ENCODE measurements at places on chromosomes 7 and 10.

GRCh38 chr10:22456486-22456885 lies 111.2 kb downstream of the SPAG6 start:
- DNase-seq = no peak

GRCh38 chr10:86971232-86971991 lies 3.1 kb downstream of the ADIRF start:
- DNase-seq = peak; percentile 27

- DNase-seq = peak; percentile 67
These were observed 169.2 kb downstream of the SND1 start for GRCh38 chr7:127821146-127821545.

DNA sequence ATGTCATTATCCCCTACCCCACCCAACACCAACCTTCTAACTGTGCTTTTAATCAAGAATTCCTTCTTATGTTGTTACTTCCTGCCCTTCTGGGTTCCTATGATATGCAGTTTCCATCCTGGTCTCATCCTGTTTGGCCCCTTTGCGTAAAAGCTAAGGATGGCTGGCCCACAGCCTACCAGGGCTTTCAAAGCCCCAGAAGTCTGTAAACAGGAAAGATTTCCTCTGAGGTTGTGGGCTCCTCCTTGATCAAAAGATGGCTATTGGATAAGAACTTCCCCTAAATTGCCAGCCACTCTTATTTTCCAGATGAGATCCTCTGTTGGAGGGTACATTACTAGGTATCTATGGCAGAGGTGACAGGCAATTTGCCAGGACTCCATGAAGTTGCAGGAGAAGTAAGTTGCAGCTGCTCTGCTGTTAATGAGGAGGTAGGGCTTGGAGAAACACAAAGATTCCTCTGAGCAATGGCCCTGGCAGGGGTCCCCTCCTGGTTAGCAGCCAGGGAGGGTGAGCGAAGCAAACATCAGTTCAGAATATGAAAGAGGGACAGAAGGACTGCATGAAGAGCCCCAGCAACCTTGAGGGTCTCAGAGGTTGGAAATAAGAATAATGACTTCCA lies 32.1 kb downstream of the NRP1 start:
- DNase-seq = no peak

DNA sequence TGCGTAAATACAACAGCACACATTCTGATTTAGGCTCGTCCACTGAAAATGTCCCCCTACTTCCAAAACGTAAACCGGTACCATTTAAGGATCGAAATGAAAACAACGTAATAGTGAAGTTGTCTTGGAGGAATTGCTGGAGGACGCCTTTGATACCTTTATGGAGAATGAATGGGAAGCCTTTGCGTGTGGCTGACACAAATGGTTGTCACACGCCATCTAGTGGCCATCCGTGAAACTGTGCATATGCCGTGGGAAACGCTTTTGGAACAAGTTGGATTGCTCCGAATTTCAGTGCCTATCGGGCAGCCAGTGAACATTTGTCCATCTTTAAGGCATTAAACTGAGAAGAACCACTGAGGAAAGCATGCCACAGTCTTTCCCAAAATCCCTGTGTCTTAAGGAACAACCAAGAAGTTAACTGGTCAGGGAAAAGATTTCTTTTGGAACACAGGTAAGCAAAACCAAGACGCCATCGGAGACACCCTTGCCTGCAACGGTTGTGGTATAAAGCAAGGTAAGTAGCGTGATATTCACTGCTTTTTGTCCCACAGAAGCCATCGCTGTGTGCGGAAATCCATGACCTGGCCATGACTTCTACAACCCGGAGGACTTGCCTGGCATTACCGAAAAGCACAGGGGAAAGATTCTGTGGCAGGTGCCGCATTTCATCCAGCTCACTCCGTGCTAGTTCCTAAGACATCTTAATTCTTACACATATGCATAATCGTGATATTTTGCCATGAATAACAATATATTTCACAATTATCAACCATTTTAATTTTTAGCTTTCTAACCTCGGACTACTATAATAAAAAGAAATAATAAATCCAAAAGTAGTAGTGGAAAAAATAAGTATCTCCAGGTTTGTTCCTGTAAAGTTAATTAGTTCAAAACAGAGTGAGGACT lies 100.6 kb downstream of the FAM204A start:
- peak; percentile 81 for DNase-seq

DNA sequence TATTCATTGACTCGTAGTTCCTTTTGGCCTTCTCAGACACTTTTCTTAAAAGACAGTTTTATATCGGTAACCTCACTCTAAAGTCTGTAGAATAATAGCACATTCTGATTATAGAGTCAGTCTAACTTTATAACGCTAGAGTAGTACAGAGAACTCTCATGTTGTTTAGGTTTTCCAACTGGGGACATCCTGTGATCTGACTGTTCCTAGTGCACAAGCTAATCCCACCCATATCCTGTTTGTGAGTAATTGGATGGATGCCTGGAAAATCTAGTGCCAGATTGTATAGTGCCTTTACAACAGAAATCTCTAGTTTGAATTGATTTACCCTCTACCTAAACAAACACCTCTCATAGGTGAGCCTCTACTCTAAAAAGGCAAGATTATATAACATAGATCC lies 107.4 kb downstream of the ZEB1 start:
- DNase-seq = no peak

DNA sequence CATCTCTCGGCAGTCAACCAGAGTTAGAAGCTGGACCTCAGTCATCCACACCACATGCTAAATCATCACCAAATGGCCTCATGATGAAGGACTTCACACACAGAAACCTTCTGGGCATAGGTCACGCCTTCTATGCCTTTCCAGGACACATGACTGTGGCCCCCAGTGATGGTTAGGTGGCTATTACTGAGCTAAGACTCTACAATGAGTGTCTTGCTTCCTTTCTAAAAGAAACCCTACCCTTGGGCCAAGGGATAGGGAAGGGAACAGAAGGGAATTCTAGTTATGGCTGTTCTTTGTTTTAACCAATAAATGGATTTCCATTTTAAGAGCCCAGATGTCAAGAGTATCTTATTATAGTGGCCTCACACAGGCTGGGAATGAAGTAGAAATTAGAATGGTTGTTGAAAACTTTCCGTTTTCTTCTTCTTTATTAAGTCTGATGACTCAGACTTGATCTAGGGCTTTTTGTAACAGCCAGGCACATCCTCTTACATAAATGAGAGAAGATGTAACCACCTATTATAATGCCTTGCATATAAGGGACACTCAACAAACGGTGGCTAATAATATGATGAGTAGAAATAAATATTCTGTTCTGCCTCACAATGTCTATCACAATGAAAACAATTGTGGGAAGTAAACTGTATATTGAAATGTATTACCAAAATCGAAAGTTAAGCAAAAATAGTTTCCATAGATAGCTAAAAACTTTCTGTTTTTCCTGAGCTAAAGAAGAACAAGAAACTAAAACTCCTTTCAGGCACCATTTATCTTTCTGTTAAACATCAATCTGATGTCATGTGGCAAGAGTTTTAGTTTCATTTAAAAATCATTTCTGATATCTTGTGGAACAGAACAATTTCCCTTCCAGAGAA lies 62.5 kb upstream of the TOMM7 start:
- DNase-seq = no peak

DNA sequence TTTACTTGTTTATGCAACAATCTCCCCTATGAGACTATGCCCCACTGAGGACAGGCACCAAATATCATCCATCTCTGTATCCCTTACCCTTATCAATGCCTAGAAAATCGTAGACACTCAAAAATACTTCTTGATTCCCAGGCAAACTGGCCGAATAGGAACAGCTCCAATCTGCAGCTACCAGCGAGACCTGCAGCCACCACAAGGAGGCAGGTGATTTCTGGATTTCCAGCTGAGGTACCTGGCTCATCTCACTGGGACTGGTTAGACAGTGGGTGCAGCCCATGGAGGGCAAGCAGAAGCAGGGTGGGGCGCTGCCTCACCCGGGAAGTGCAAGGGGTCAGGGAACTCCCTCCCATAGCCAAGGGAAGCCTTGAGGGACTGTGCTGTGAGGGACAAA lies 10.8 kb upstream of the PPP1R3C start:
- no peak for DNase-seq

DNA sequence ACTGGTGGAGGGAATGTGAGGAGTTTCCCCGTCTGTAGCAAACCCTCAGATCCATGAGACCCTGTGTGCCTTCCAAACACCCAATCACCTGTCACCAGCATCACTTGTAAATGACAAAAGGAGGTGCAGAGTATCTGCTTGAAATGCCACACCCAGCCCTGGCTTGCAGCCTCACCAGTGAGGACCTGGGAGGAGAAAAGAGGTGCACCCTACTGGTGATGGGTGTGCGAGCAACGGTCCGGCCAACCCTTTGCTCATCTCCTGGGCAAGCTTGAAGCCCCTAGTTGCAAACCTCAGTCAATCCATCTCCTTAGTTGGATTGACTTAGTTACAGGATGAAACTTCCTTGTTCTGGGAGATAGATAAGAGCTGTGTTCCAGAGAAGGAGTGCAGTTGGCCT lies 62.4 kb upstream of the WAPL start:
- DNase-seq = no peak

DNA sequence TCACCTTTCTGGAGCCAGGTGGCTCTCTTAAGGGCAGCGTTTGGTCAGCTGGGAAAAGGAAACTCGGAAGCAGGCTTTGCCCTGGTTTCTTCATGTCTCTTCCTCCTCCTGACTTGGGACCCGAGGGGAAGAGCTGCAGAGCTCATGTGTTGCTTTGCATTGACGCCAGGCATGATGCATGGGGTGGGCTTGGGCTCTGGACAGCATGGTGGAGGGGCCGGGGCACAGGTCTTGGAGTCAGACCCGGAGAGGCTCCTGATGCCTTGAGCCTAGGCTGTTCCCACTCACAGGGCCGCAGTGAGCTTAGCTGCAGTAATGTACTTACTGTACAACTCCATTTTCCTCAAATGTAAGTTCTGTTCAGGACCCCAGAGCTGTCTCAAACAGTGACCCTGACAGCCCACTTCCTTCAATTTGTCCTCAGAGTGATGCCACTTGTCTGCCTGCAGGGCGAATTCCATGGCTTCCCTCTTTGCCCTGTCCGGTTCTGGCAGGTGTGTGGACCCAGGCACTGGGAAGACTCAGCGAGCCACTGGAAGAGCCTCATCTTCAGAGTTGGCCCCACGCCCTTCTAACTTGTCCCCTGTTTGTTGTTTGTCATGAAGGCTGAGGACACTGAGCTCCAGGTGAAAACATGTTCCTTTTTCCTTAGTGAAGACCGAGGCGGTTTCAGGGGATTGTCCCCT lies 50.2 kb downstream of the ZNF467 start:
- no peak for DNase-seq

GRCh38 chr7:115356999-115357702 lies 435.3 kb downstream of the MDFIC start:
- DNase-seq = no peak

DNA sequence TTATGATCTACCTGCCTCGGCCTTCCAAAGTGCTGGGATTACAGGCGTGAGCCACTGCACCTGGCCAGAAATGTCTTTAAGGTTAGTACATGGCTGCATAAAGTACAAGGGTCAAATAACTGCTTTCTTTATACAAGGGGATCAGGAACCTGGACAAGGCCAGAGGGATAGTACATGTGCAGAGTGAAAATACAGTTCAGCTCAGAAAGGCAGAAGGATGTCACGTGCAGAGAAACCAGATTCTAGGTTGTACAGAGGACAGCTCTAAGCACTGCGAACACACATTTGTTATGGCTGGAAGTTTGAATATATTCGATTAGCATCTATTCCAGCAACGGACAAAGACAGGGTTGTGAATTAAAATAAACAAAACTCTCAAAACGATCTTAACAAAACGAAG lies 6.0 kb upstream of the RSBN1L start:
- DNase-seq = no peak

DNA sequence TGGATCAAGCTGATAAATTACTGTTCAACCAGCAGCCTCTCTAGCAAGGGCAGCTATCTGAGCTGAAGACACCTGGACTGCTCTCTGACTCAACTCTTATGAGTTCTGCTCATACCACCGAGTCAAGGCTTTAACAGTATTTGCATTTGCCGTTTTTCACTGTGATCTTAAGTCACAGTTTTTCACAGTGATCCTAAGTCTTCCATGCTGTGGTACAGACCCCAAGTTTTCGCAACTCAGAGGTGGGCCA lies 31.3 kb downstream of the PIP4K2A start:
- DNase-seq = no peak

DNA sequence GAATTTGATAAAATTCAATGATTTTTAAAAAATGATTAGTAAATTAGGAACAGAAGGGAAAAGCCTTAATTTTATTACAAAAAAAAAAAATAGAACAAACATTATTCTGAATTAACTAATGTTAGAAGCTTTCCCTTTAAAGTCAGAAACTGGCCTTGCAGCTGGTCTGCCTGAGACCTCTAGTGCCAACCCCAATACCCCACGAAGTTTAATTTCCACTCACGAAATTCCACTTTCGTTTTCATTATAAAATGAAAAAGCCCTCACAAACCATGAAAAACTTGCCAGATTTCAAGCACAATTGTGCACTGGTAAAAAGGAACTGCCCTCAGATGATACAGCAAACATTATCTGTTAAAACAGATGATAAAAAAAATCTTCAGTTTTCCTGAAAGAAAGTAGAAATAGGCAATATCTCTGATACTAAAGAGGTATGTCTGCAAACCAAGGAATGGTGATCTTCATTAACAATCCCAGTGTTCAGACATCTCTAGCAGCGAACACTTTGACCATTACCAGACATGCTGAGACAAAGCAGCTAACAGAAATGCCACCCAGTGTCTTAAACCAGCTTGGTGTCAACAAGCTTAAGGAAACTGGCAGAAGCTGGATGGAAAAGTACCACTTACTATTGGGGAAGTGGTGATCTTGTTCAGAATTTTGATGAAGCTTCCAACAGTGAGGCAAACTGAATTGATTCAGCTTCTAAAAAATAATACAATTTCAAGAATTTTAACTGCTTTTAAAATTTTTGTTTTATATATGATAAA lies 80.2 kb downstream of the PALS2 start:
- peak; percentile 30 for DNase-seq

DNA sequence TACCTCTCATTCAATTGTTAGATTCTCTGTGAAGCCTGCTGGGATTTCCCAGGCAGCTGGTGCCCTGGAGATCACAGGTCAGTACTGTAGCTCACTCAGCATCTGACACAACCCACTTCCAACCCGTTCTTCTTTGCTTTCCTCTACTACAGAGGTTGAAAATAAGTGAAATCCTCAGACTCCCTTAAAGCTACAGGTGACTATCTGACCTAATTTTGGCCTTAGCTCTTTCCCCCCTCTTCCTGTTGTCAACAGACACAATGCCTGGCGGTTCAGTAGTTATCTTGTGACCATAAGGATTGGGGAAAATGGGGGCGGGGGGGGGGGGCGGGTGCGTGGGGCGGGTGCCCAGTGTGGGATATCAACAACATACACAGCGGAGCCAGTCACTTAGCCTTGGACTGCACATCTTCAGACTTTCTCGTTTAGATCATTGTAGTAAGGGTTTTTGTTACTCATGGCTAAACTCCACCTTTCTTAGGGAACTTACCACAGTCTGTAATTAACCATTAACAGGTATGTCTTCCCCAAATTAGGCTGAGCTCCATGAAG lies 37.8 kb downstream of the MTPN start:
- DNase-seq = no peak

DNA sequence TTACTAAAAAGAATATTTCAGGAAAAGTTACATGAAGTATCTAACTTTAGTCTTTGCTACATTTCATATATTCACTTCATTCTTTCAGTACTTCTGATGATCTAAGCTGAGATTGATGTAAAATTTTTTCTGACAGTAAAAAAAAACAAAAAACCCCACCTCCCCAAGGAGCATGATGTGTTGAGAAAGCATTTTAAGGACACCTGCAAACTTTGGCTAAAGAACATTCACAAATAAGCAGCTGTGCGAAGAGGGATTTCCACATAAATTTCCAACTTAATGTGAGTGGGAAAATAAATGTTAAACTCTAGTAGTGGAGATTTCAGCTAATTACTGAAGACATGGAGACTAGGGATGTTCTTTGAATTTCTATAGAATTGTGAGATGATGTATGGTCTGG lies 35.5 kb downstream of the DLD start:
- no peak for DNase-seq

GRCh38 chr7:88239852-88240251 lies 20.0 kb upstream of the SRI start:
- DNase-seq = no peak

All from G401 (cell line).